Activated CD8-positive, alpha-beta memory T cell treated with anti-CD3 and anti-CD28 coated beads for 4 hours (primary cell): ENCODE measurements at places on chromosomes 7 and 10.

- DNase-seq, result no peak
Observed at GRCh38 chr7:123718773-123719172, 30.0 kb downstream of the WASL start.

DNA sequence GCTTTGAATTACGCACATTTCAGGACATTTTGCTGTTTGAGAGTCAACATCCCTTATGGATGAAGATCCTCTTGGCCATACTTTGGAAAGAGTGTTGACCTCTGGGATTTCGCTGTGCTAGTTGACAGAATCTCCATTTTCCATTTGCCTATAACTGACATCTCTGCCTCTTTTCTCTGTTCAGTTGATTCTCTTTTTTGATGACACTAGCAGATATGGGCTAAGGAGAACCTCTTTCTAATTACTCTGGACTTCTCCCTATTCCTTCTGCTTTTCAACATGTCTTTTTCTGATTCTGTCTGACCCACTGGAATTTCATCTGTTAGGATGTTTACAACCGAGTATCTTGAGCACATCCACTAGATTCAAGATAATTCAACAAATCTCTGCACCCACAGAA is 311.5 kb downstream of the CAMK1D start:
- no peak for DNase-seq

DNA sequence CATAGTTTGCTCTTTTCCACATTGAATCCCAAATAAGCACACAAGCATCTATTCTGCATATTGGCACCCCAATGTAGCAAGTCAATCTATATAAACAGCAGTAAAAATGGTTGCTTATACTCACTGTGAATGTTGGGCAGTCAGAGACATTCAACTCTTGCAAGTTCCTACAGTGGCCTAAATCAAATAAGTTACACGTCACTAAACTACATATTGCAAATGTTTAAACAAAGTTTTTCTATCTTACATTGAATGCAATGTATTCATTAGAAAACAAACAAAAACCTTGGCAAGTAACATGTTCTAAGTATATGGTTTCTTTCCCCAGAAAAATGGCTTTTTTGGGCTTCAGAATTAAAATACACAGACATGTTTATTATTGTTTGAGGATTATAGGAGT is 19.0 kb downstream of the LRRC17 start:
- DNase-seq, result no peak

GRCh38 chr10:92124616-92125143 is 166.2 kb downstream of the CPEB3 start:
- DNase-seq, result no peak

- DNase-seq, result no peak
Observed at GRCh38 chr10:8435186-8436055, 380.9 kb downstream of the GATA3 start.

- no peak for DNase-seq
Observed at GRCh38 chr10:35306852-35307251, 29.5 kb upstream of the CCNY start.

GRCh38 chr7:94395141-94396036 is 694 bp downstream of the COL1A2 start:
- DNase-seq, result no peak

DNA sequence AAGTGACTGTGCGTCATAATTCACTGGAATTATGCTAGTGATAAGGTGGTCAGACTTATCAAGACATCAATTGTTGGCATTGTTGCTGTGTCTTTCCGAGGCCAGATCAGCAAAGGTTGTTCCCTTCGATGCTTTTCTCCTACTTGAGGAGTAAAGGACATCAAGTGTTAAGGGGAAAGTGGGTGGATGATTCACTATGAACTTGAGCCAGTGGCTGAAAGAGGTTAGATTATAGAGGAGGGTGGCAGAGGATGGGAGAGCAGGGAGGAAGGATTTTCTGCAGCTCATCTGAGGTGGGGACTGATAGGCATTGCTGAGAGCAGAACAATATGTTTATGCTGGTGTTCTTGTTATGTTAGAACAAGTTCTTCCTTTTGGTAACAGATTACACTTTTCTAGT is 131.4 kb upstream of the AGR3 start:
- no peak for DNase-seq

DNA sequence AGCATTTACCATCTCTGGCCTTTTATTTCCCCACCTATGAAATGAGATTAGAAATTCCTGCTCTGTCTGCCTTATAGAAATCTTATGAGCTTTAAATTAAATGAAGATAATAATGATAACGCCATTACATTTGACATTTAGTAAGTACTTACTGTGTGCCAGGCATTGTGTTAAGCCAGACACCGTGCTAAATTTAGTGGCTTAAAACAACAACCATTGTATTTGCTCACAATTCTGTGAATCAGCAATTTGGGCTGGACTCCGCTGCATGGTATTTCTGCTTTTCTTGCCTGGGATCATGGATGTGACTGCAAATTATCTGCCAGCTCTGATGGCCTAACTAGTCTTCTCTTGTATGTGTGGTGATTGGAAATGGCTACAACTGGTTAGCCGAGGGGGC is 56.4 kb upstream of the CCDC6 start:
- no peak for DNase-seq

- DNase-seq, result no peak
Observed at GRCh38 chr7:151135525-151135845, 32.0 kb downstream of the GBX1 start.

- DNase-seq, result no peak
Observed at GRCh38 chr10:37754538-37755323, 102.7 kb downstream of the ZNF248 start.

DNA sequence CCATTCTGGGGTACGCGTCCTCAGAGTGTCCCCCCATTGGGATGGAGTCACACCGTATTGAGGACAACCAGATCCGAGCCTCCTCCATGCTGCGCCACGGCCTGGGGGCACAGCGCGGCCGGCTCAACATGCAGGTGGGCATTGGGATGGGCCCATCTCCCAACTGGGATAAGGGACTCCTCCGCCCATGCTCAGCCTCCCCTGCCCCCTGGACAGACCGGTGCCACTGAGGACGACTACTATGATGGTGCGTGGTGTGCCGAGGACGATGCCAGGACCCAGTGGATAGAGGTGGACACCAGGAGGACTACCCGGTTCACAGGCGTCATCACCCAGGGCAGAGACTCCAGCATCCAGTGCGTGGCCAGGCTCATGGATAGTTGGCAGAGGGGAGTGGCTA is 5.8 kb downstream of the AEBP1 start:
- DNase-seq, result no peak

- no peak for DNase-seq
Observed at GRCh38 chr7:18494821-18495408, 634 bp upstream of the HDAC9 start.

- DNase-seq, result no peak
Observed at GRCh38 chr7:137160236-137160635, 183.3 kb downstream of the PTN start.

- no peak for DNase-seq
Observed at GRCh38 chr10:90378524-90379076, 479.2 kb downstream of the HTR7 start.

- DNase-seq, result no peak
Observed at GRCh38 chr7:147579148-147579547, 1011.4 kb upstream of the C7orf33 start.

DNA sequence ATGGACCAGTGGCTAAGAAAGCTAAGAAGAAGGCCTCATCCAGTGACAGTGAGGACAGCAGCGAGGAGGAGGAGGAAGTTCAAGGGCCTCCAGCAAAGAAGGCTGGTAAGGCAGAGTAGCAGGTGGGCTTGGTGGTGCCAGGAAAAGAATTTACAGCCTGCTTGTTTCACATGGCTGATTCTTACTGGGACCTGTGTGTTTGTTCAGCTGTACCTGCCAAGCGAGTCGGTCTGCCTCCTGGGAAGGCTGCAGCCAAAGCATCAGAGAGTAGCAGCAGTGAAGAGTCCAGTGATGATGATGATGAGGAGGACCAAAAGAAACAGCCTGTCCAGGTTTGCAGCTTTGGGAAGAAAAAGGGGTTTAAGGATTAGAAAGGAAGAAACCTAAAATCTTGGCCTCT is 5.0 kb downstream of the NOLC1 start:
- no peak for DNase-seq

- no peak for DNase-seq
Observed at GRCh38 chr7:4849390-4849789, 12.4 kb downstream of the PAPOLB start.

GRCh38 chr7:13717031-13717430 is 272.4 kb downstream of the ETV1 start:
- no peak for DNase-seq

DNA sequence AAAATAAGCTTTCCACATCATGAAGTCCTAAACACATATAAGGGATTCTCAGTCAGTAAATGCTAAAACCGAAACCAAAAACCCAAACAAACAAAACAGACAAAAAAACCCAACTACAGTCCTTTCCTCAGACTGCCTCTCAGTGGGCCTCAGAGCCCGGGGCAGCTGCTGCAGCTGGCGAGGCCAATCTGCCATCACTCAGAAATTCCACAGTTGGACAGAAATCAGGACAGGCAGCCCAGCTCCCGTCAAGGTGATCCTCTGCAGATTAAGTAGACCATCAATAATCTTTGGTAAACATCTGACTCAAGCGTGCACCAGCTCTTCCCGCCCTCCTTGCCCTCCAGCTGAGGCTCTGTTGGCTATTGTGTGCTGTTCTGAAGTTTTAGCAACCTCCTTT is 142.2 kb downstream of the ATXN7L1 start:
- no peak for DNase-seq

GRCh38 chr7:140732416-140732815 is 35.9 kb downstream of the NDUFB2 start:
- DNase-seq, result no peak

- no peak for DNase-seq
Observed at GRCh38 chr7:121011401-121011800, 22.9 kb downstream of the CPED1 start.

GRCh38 chr7:1447551-1448244 is 11.6 kb downstream of the MICALL2 start:
- no peak for DNase-seq

DNA sequence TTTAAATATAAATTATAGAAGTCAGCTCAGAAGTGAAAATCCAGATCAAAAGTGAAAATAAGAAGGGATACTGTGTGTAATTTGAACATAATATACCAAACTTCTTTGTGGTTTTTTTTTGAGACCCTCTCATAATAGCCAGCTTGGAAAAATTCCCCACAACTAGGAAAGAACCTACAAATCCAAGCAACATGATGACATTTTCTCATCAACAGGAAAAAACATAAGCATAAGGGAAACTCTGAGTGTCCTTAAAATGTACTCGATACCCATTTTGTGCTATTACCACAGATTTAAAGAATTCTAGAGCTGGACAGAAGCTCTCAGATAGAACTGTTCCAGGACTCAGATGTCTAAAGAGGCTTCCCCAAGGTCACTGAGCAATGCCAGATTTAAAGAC is 214.8 kb upstream of the KLF14 start:
- DNase-seq, result no peak

GRCh38 chr7:106050746-106051117 is 61.4 kb downstream of the SYPL1 start:
- DNase-seq, result no peak

DNA sequence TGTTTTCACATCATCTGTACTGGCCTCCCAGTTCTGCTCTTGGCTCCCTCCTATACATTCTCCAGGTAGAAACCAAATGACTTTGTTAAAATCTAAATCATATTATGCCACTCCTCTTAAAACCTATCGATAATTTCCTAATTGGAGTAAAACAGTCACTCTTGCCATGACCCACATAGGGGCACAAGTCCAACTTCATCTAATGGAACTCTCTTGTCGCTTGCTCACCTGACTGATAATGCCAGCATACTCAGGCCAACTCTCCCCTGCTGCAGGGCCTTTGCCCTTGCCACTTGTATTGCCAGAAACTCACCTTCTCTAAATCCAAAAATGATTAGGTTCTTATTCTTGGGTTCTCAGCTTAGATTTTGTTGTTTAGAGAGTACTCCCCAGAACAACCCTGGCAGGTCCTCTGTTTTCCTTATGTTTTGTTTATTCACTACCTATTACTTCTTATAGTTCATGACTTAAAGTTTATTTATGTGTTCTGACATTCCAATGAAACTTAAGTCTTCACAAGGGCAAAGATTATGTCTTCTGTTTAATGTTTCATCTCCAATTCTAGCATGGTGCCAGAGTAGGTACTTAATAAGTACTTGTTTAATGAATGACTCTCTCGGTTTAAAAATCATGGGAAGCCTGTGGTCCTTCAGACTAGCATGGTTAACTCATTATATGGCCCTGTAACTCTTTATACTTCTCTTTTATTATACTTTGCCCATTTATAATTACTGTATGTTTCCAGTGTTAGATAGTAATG is 345.9 kb upstream of the SMIM30 start:
- no peak for DNase-seq

GRCh38 chr7:17492437-17492836 is 194.0 kb downstream of the AHR start:
- DNase-seq, result no peak

DNA sequence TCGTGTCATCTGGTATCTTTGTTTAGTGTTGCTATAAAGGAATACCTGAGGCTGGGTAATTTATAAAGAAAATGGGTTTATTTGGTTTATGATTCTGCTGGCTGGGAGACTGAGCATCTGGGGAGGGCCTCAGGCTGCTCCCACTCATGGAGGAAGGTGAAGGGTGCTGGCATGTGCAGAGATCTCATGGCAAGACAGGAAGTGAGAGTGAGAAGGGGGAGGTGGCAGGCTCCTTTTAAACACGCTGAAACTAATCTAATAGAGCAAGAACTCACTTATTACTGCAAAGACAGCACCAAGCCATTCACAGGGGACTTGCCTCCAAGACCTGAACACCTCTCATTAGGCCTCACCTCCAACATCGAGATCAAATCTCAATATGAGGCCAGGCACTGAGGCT is 11.3 kb downstream of the OIT3 start:
- DNase-seq, result no peak

DNA sequence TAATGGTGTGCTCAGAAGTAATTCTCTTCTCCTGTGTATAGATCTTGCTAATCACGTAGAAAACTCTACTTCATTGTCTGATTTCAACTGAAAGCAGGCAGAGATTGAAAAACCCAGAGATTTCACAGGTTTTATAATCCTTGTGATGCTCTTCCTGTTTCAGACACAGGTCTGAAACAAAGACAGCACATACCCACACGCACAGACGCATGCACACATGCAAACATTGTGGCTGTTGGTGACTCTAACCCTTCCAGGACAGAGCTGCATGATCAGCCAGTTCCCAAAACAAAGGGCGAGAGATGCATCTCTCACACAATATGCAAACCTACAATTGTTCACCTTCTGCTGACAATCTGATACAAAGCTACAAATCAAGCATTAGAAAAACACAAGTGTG is 11.1 kb upstream of the TFEC start:
- DNase-seq, result no peak

GRCh38 chr7:33232632-33233145 is 103.3 kb downstream of the BBS9 start:
- no peak for DNase-seq

GRCh38 chr7:30650421-30650808 is 31.8 kb downstream of the CRHR2 start:
- no peak for DNase-seq

- DNase-seq, result no peak
Observed at GRCh38 chr7:128263420-128263819, 22.3 kb downstream of the LEP start.

GRCh38 chr10:91551856-91552255 is 81.0 kb downstream of the PPP1R3C start:
- DNase-seq, result no peak

- no peak for DNase-seq
Observed at GRCh38 chr7:129877146-129877792, 75.5 kb downstream of the UBE2H start.
